HFFc6 (cell line): ENCODE measurements at places on chromosomes 5 and 9.
A peak's percentile ranks its signal among the peaks of the same experiment; 100 is the strongest.

DNA sequence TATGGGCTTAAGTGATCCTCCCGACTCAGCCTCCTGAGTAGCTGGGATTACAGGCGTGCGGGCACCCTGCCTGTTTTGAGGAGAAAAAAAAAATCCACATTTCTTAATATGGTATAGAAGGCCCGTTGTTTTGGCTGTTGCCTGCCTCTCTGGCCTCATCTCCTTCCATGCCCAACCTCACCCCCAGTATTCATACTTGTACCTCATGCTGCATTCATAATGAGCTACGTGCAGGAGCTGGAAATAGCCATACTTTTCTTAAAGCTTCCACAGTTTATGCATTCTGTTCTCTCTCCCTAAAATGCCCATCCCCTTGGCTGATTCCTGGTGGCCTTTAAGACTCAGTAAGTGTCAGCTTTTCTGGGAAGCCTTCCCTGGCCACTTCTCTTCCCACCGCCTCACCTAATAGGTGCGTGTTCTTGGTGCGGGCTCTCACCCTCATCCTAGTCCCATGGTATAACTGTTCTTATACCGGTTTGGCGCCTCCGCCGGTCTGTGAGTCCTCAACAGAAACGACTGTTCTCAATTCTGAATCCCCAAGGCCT lies 2.1 kb upstream of the TPM2 start:
- no peak for DNase-seq

DNA sequence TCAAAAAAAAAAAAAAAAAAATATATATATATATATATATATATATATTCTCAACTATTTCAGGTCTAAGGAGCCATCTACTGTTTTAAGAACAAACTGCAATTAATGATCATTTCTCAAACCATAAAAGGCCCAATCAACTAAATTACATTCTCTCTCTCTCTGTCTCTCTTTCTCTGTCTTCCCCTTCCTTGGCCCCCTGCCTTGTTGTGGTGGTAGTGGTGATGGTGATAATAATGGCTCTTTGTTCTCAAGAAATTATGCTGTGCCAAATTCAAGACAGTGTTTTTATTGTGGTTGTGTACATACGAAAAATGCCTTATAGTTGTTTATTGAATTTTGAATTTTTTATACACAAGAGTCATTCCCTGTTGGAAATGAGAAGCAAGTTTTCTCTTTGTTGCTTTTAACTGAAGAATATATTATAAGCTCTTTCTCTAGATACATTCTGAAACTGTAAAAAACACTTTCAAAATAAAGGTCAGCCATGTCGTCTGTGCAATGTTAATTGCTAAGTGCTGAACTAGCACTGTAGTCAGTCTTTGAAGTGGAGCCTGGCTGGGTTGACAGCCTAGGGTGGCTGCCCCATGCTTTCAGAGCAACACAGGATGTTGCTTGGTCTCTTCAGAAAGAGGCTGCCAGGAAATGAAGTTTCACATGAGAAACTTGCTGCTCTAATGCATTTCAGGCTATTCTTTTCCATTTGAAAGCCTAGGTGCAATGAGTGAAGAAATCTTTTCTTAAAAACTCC lies 96.0 kb downstream of the HINT1 start:
- DNase-seq: no peak

DNA sequence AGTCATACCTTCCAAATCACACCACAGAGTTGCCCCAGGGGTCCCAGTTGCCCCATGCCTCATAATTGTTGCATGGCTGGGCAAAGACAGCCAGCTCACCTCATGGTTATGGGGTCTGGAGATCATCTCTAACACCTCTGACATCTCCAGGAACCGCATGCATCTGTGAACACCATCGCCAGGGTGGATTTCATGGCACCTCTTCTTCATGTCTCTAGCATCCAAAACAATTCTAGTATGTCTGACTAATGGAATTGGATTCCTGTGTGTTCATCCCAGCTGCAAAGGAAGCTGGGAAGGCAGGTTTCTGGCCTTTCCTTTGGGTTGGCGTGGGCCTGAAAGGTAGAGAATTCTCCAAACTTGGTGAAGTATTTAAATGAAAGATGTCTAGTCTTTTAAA lies 122.3 kb upstream of the ABCA1 start:
- no peak for DNase-seq

- no peak for DNase-seq
Measured at GRCh38 chr5:172789687-172790495, 18.9 kb upstream of the DUSP1 start.

DNA sequence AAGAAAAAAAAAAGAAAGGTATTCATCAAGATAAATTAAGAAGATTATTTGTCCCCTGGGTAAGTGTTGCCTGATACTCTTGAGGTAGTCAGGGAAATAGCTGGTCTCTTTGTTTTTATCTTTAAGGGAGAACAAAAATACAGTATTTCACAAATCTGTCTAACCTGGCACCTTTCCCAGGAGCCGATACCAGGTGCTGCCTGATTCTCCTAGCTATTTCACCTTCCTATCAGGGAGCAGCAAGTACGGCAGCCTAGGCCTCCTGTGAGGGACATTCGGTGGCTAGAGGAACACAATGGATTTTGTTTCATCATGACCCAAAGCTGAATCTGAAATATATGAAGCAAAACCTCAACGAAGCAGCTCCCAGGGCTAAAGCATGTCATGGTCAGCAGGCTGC lies 86.0 kb downstream of the TARS1 start:
- no peak for DNase-seq

DNA sequence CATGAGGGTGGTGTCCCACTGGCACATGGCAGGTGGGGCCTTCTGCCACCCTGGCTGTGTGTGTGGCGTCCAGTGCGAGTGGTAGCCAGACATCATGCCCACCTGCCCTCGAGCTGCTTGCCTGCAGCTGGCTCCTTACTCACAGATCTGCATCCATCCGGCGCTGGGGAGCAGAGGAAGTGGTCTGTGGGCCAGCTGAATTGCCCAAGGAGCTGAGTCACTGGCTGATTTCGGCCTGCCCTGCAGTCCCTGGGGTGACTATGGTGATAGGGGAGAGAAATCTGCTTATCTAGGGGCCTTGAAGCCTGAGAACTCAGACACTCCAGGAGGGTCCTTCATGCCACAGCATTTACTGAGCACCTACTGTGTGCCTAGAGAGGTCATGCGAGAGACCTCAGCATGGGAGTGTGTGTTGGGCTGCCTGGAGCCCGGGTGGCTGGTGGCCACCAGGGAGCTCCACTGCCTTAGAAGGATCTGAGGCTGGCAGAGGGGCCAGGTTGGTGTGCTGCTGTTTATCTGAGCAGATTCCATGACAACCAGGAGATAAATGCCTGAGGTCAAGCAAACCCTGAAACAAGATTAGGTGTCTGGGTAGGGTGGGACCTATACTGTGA lies 57.1 kb downstream of the SLC22A5 start:
- peak; percentile 92 for DNase-seq
